SK-N-MC (cell line): ENCODE measurements at places on chromosomes 3 and 15.
A peak's percentile ranks its signal among the peaks of the same experiment; 100 is the strongest.

DNA sequence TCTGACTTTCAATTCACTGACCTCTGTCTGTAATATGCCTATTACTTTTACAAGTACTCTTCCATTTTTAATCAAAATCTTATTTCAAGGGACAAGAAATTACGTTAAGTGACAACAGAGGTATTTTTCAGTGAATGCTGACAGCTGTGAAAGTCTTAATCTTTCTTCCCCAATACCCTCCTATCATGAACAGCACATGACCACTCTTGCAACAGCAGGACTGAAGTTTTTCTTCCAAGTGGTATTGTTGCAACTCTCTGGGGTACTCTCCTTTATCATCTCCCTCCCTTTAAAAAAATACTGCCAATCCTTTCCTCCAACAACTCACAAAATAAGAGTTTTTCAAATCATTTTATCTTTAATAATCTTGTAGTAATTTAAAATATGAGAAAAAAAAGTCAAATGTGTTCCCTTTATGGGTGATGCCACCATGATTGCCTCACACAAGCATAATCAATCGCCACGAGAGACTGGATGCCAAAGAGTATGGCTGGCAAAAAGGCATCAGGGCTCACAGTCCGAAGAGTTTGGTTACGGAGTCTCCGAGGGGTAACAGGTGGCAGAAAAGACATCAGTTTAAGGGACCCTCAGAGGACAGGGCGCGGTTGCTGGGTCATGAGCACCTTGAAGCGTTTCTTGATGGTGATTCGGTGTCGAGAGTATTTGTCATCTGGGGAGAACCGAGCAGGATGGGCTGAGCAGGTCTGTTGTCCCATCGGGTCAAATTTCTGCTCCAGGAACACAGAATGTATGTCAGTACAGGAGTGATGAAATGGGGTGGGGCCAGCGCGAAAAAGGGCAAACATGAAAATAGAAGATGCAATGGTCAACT, 1.3 kb downstream of the NOP10 start:
- no peak for DNase-seq

- no peak for DNase-seq
Measured at GRCh38 chr15:57503911-57504598, 87.6 kb upstream of the MYZAP start.

GRCh38 chr3:161161603-161162002, 56.5 kb upstream of the B3GALNT1 start:
- no peak for DNase-seq

- no peak for DNase-seq
Measured at GRCh38 chr15:57440167-57440566, 63.9 kb downstream of the CGNL1 start.

GRCh38 chr15:87549860-87550259, 706.7 kb downstream of the NTRK3 start:
- no peak for DNase-seq

GRCh38 chr3:188584162-188584529, 430.2 kb downstream of the LPP start:
- DNase-seq: no peak

DNA sequence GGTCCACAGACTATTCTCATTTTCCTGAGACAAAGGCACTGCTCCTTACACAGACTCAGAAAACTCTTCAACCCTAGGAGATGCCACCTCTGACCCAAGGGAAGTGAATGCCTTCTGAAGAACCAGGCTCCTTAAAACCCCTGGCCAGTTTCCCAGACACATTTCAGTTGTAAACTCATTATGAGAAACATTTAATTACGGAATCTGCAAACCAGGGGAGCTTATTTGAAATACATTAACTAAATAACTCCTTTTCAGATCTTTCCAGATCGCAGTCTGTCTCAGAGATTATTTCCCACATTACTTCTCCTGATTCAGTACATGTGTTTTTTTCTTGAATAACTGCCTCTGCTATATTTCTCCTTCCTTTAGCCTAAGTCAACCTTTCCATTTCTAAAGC, 17.6 kb downstream of the MYO5A start:
- no peak for DNase-seq

- DNase-seq: no peak
Measured at GRCh38 chr15:39976291-39977274, 42.7 kb downstream of the EIF2AK4 start.

- DNase-seq: no peak
Measured at GRCh38 chr3:52073490-52073889, 17.1 kb upstream of the DUSP7 start.

GRCh38 chr3:63395960-63396359, 117.9 kb downstream of the SYNPR start:
- DNase-seq: no peak

- no peak for DNase-seq
Measured at GRCh38 chr3:189652042-189652441, 20.9 kb downstream of the TP63 start.

- DNase-seq: no peak
Measured at GRCh38 chr3:146326875-146327543, 76.1 kb upstream of the PLSCR4 start.

GRCh38 chr3:147458995-147459704, 50.0 kb downstream of the ZIC1 start:
- peak; percentile 22 for DNase-seq

DNA sequence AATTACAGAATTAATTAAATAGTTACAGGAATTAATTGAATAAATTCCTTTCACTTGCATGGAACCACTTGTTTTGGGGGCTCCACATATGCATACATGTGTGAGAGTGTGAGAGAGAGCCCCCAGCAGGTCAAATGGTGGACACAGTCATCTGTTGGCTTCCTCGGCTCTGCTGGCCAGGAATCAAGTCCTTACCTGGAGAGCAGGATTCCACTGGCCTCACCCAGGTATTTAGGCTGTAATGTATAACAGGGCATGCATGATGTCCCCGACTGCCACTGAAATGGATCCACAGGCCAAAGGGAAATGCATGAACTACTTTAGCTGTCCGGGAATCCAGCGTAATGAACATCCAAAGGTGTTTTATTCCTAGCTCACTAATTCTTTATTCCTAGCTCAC, 139.7 kb upstream of the SMAD3 start:
- no peak for DNase-seq

GRCh38 chr3:117998071-117998470, 1036.6 kb downstream of the IGSF11 start:
- DNase-seq: no peak

DNA sequence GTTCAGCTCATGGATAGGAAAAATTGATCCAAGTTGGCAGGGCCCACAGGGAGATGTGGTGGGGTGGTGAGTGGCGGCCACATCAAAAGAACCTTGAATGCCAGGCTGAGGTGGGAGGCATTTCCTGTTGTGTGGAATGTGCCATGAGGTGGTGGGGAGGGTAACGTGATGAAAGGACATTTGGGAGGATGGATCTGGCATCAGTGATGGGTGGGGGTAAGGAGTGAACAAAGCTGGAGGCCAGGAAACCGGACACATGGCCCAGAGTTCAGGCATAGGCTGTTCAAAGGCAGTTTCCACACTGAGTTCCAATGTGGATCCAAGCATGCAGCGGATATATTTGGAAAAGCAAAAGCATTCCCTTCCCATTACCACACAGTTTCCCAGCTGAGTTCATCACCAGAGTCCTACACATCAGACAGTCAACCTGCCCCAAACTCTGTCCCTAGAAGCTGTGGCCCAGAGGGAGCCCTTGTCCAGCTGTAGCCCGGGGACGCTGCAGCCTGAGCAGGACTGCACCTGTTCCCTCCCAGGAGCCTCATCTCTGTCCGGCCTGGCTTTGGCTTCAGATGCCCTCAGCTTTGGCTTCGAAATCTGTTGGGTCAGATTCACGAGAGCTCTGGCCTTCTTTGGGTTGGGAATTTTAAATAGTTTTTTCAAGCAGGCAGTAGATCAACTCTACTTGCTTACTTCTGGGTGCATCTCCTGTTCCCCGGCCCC, 37.8 kb upstream of the GOLGA6B start:
- no peak for DNase-seq

DNA sequence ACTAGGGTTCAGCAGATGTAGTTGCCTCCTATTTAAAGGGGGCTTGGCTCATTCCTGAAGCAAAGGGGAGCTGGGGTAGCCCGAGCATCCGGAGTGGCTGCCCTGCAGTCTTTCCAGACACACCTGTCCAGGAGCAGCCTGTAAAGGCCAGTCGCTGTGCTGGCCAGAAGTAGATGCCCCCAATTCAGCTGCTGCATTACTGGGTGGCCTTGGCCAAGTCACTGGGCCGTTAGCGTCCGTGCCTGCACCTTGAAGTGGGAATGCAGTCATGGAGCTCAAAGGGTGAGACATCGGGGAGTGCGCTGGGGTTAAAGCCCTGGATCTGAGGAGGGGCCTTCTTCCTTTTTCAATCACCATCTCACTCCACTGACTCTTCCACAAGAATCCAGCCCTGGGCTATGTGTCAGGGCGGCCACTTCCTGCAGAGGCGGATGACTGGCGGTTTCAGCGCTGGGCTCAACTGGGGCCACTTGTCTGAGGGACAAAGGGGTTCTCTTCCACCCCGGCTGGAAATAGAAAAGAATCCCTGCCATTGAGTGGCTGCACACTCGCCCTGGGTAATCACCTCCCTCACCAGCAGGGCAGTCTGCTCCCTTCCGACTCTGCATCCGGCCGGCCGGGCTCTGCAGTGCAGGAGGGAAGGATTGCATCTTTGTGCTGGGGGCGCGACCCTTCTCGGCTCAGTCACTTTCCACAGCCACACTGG, 11.8 kb downstream of the ALDH1A3 start:
- DNase-seq: no peak

DNA sequence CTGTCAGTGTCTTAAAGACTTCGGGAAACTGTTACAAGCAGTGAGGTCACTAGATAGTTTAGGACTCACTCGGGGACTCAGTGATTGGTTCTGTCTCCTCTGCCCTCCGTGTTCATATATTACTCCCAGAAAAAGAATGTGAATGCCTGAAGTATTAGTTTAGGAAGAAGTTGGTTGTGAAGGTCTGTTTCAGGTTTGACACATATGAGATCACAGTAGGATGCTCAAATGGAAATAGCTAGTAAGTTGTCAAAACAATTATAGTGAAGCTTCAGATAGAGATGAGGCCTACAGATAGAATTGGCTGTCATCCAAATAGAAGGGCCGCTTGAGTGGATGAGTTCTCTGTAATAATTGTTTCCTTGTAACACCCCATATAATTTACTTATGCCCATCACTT, 172.6 kb downstream of the PLCL2 start:
- DNase-seq: no peak

DNA sequence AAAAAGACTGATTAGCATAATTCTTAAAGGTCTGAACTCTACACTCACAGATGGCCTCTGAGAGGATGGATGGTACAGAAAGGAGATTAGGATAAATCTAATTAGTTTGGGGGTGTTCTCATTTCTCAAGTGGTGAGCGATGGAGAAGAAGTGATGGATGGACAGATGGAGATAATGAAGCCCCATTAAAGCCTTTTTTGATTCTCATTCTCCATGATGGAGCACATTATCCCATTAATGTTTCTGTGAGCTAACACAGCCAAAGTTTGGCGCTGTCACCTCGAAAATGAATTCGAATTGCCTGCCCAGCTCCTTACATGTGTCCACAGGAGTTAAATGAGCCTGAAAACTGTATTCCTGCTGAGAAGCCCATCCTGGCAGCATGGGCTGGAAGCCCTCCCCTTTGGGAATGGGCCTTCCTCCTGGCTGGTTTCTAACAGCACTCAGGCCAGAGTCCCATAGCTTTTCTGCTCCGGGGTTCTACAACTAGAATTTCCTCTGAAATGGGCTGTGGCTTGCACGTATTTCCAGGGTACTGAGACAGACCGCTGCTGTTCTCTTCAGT, 726.0 kb upstream of the CFAP20DC start:
- no peak for DNase-seq

DNA sequence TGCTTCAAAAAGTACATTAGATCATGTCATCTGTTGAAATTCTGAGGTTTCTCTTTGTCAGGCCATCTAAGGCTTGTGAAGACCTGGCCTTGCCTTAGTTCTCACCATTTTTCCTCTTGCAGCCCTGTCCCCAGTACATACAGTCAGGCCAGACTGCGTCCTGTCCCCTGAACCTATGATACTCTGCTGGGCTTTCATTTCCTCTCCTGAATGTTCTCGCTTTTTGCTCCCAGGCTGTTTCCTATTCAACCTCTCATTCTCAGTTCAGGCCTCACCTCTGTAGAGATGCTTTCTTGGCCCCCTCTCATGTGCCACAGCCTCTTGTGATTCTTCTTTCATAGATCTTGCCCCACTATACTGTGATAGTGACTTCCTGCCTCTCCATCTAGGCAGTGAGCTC, 648.8 kb upstream of the KCNMB2 start:
- DNase-seq: no peak

DNA sequence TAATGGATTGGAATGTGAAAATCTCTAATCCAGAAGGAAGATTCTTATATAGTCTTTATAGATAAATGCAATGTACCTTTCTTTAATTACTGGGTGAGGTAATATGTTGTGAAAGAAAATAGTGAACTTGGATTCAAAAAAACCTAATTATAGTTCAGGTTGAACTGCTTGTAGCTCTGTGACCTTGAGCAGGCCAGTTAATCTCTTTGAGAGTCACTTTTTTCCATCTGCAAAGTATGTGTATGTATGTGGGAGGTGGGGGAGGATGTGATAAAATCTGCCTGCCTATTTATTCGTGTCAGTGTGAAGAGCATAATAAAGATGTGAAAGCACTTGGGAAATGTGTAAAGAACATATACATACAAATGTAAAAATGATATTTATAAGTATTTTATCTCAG, 34.4 kb downstream of the GLCE start:
- DNase-seq: no peak

DNA sequence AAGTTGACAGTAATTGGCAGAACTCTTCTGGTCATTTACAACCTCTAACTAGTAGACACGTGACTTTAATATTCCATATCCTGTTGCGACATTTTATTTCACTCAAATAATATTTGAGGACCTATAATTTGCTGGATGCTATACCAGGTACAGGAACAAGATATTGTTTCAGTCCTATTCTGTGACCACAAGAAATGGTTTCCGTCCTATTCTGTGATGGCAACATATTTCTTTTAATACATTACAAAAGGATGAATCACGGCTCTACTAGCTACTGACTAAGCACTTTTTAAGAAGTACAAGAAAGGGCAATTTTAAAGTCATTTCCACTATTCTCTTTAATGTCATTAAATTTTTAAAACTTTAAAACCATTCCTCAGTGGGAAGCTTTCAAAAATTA, 400.2 kb downstream of the CNTN3 start:
- DNase-seq: no peak

DNA sequence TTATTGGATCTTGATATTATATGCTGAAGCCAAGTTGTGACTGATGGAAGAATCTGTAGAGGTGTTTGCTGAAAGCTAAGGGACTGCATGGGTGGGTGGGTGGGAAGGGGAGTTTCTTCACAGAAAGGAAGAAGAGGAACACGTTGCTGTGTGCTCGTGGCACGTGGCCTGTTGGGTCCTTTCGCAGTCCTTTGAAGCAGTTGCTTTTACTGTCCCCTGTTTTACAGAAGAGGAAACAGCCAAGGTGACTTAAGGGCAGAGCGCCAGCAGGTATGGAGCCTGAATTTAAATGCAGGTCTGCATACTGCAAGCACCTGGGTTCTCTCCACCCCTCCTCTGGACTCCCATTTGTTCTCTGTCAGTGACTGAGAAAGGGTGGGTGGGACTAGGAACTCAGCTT, 59.4 kb upstream of the PRR23C start:
- DNase-seq: no peak
